ENCODE measurements at places on chromosomes 11 and 22. TPM values are rescaled to one million over a fixed set of nuclear protein-coding genes. Genes with fewer than 3 reads are reported as not detected.

SCGB1D2 gene
- not detected for total RNA-seq

CD3D gene
- total RNA-seq = not detected

NRXN2 gene
- 8.0 TPM for total RNA-seq

GLYATL2 gene
- total RNA-seq = 1.1 TPM

BIRC2 gene
- total RNA-seq = 55.8 TPM

OR8D4 gene
- total RNA-seq = not detected

ROBO4 gene
- 1.2 TPM for total RNA-seq

PHOX2A gene
- total RNA-seq = not detected

PTPRJ gene
- 12.9 TPM for total RNA-seq

TKFC gene
- 34.7 TPM for total RNA-seq

RAB36 gene
- 3.8 TPM for total RNA-seq

TMEM121B gene
- 0.20 TPM for total RNA-seq

CSNK1E gene
- total RNA-seq = 191 TPM

PTPN5 gene
- not detected for total RNA-seq

OR52I1 gene
- total RNA-seq = not detected

DEUP1 gene
- total RNA-seq = not detected

ISX gene
- total RNA-seq = not detected

MEI1 gene
- 0.26 TPM for total RNA-seq

CARD18 gene
- total RNA-seq = not detected

CLDN5 gene
- 0.86 TPM for total RNA-seq

PIH1D2 gene
- 0.66 TPM for total RNA-seq

FAT3 gene
- total RNA-seq = 1.1 TPM

ABCG4 gene
- total RNA-seq = 0.40 TPM

C11orf86 gene
- not detected for total RNA-seq

MS4A7 gene
- total RNA-seq = not detected

P2RX6 gene
- total RNA-seq = 20.8 TPM

KCTD14 gene
- total RNA-seq = 0.72 TPM

SLC22A12 gene
- not detected for total RNA-seq

MRGPRF gene
- total RNA-seq = 65.7 TPM

ADM gene
- 440 TPM for total RNA-seq

RAB39A gene
- not detected for total RNA-seq

PHLDA2 gene
- total RNA-seq = 5.8 TPM

GPHA2 gene
- total RNA-seq = not detected

CHST1 gene
- total RNA-seq = 3.6 TPM

NCR3LG1 gene
- 8.4 TPM for total RNA-seq

FAM180B gene
- not detected for total RNA-seq

TMEM86A gene
- 0.30 TPM for total RNA-seq

OR51B5 gene
- total RNA-seq = 0.13 TPM

MMP12 gene
- 0.17 TPM for total RNA-seq

SCGB2A2 gene
- not detected for total RNA-seq

ABTB2 gene
- total RNA-seq = 9.9 TPM

TENM4 gene
- total RNA-seq = 42.4 TPM

SLC6A5 gene
- total RNA-seq = not detected

UBQLNL gene
- total RNA-seq = 0.23 TPM

C11orf97 gene
- total RNA-seq = not detected

CYB5R2 gene
- total RNA-seq = 4.3 TPM

GLB1L2 gene
- 0.03 TPM for total RNA-seq

OR52N4 gene
- not detected for total RNA-seq

PDE2A gene
- 5.2 TPM for total RNA-seq

CCDC89 gene
- total RNA-seq = 4.2 TPM

HMBS gene
- total RNA-seq = 12.6 TPM

RIBC2 gene
- 0.46 TPM for total RNA-seq

OR52R1 gene
- not detected for total RNA-seq

OR5B21 gene
- not detected for total RNA-seq

LRRC32 gene
- 45.1 TPM for total RNA-seq

BDNF gene
- total RNA-seq = 44.0 TPM

FOLR2 gene
- total RNA-seq = not detected

TRIM49 gene
- not detected for total RNA-seq

CLMP gene
- 206 TPM for total RNA-seq
